Nephron progenitor cell (in vitro differentiated cells): ENCODE measurements at places on chromosomes 5 and 9.

- DNase-seq, result no peak
- H3K4me3 ChIP-seq, result no peak overlapping the region
- no peaks in the 10 kb centered on the region for H3K36me3 ChIP-seq
- no peak overlapping the region for H3K27ac ChIP-seq
- no peaks in the 10 kb centered on the region for H3K4me1 ChIP-seq
Measured at GRCh38 chr9:107989544-107989943, 500.0 kb upstream of the KLF4 start.

DNA sequence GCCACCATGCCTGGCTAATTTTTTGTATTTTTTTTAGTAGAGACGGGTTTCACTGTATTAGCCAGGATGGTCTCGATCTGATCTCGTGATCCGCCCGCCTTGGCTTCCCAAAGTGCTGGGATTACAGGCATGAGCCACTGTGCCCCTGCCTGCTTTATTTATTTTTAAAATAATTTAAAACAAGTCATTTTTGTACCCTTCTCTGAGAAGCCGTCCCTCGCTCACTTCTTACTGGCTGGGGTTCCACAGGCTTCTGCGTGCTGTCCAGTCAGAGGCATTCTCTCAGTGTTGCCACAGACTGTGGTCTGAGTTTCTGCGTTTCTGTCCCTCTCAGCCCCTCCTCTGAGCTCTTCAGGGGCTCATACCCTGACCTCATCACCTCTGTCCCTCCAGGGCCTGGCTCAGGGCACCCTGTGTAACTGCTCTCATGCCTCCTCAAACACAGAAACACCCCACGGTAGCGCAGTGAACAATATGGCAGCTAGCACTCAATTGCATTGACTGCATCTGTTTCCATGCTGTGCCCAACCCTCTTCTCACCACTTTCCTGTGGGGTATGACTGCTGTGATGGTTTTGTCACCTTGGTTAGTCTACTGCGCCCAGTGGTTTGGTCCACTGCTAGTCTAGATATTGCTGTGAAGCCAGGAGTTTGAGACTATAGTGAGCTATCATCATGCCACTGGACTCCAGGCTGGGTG is 44.3 kb upstream of the SH3PXD2B start:
- peak overlapping the region; percentile 78 for H3K27ac ChIP-seq
- H3K4me3 ChIP-seq, result no peak overlapping the region
- no peak for DNase-seq
- peaks cover 38% of the 10 kb centered on the region for H3K4me1 ChIP-seq

DNA sequence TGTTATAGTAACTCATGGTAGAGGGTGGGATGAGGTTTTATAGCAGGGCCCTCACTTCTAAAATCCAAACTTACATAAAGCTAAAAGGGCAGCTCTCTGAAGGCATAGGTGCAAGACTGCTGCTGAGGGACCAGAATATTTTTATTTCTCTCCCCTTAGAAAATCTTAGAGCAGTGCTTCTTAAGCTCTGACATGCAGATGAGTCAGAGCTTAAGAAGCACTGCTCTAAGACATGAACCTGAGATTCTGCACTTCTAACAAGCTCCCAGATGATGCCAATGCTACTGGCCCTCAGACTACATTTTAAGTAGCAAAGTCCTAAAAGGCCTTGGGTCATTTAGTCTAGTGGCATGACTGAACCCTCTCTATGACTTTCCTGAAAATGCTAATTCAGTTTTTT is 97.6 kb upstream of the SPRY4 start:
- H3K4me1 ChIP-seq, result peaks cover 50% of the 10 kb centered on the region
- no peak overlapping the region for H3K4me3 ChIP-seq
- no peak for DNase-seq
- H3K27me3 ChIP-seq, result peaks cover 2% of the 10 kb centered on the region
- no peaks in the 10 kb centered on the region for H3K36me3 ChIP-seq
- no peak overlapping the region for H3K27ac ChIP-seq

DNA sequence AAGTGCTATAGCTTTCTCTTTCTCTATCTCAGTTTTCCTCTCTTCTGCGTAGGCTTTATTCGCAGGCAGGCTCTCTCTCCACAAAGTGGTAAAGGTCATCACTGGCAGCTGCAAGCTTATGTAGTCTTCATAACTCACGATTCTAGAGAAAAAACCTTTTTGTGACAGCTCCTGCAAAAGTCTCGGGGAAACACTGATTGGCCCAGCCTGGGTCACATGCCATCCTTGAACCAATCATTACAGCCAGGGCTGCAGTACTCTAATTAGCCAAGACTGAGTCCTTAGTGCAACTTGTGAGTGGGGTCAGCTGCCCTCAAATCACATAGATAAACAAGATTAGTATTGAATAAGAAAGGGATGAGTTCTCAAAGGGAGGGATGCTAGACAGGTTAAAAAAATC is 18.3 kb upstream of the FRMPD1 start:
- H3K36me3 ChIP-seq, result no peaks in the 10 kb centered on the region
- no peak overlapping the region for H3K4me3 ChIP-seq
- H3K4me1 ChIP-seq, result peaks cover 2% of the 10 kb centered on the region
- H3K27ac ChIP-seq, result no peak overlapping the region

GRCh38 chr5:136034984-136035383 is 6.2 kb downstream of the TGFBI start:
- H3K27me3 ChIP-seq, result peaks cover 20% of the 10 kb centered on the region
- H3K4me1 ChIP-seq, result peaks cover 47% of the 10 kb centered on the region
- no peak for DNase-seq
- no peak overlapping the region for H3K4me3 ChIP-seq
- H3K27ac ChIP-seq, result no peak overlapping the region
